Activated T-helper 1 cell treated with anti-CD3 and anti-CD28 coated beads, Interleukin-12 subunit alpha, Interleukin-12 subunit beta, Interleukin-2, Interleukin-4 antibody, amounts not matched to agents 30 ng/mL and 10 ng/mL and 1 ng/mL, durations not matched to agents 14 hours and 24 hours and 36 hours (primary cell): ENCODE measurements at places on chromosomes 7 and 10. TPM values are rescaled to one million over a fixed set of nuclear protein-coding genes. Genes with fewer than 3 reads are reported as not detected.

GRCh38 chr10:71209352-71209715 is 3.0 kb upstream of the UNC5B start:
- DNase-seq = no peak
- H3K36me3 ChIP-seq = no peaks in the 10 kb centered on the region
- H3K27me3 ChIP-seq = peaks cover 72% of the 10 kb centered on the region
- H3K4me1 ChIP-seq = no peaks in the 10 kb centered on the region

DNA sequence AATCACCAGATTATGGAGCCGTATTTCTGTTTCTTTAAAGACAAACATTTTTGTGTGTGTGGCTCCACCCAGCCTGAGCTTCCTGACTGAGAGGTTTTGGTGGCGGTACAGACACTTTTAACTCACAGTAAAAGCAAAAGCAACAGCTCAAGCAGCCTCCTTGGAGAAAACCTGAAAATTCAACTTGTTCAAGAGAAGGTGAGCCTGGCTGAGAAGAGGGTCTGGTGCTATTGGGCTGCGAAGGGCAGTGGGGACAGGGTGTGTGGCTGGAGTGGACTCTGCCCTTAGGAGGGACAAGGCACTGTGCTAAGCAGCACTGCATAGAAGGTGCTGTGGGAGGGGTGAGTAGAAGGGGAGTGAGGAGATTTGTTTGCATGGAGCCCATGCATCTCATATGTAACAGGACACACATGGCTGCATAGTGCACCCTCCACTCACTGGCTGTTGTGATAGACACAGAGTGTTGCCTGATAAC is at the start of gene GIMAP7:
Gene GIMAP7 (plus strand): TSS at position 125 of the 475 bp plus-strand sequence. CDS start 5,103 bp downstream, outside the sequence.
- peak within 1 kb of the TSS; percentile 98 for H3K27ac ChIP-seq
- H3K4me1 ChIP-seq = peaks cover 65% of the 10 kb centered on the region
- DNase-seq = peak; percentile 68

GRCh38 chr10:133249094-133249780 is 11.6 kb downstream of the VENTX start:
- H3K4me1 ChIP-seq = no peaks in the 10 kb centered on the region
- H3K27me3 ChIP-seq = peaks cover 6% of the 10 kb centered on the region
- H3K4me3 ChIP-seq = no peak overlapping the region
- H3K36me3 ChIP-seq = no peaks in the 10 kb centered on the region

The TLX1 gene
- not detected in 2 replicates for total RNA-seq

GRCh38 chr7:92421676-92422435 is 25.4 kb upstream of the GATAD1 start:
- no peak overlapping the region for H3K27ac ChIP-seq
- H3K27me3 ChIP-seq = peaks cover 3% of the 10 kb centered on the region
- no peaks in the 10 kb centered on the region for H3K36me3 ChIP-seq
- H3K4me1 ChIP-seq = peaks cover 13% of the 10 kb centered on the region
- H3K4me3 ChIP-seq = no peak overlapping the region
